ENCODE measurements at places on chromosomes 4 and X.
A peak's percentile ranks its signal among the peaks of the same experiment; 100 is the strongest.

- no peak for DNase-seq
These were observed 126.7 kb downstream of the CHRNA9 start for GRCh38 chr4:40461879-40462278.

GRCh38 chr4:157502656-157503055 lies 282.1 kb downstream of the GRIA2 start:
- no peak for DNase-seq

- no peak for DNase-seq
These were observed 2284.8 kb downstream of the ARAP2 start for GRCh38 chr4:33959519-33959918.

- no peak for DNase-seq
These were observed 64.3 kb upstream of the FTHL17 start for GRCh38 chrX:31136144-31136611.

- DNase-seq, result peak; percentile 70
These were observed 238.9 kb downstream of the NR3C2 start for GRCh38 chr4:148203056-148203898.

- no peak for DNase-seq
These were observed 773.2 kb upstream of the FTHL17 start for GRCh38 chrX:31845003-31845402.

- DNase-seq, result no peak
These were observed 73.6 kb downstream of the ZNF330 start for GRCh38 chr4:141294306-141294705.

GRCh38 chrX:64338296-64338695 lies 57.0 kb downstream of the MTMR8 start:
- DNase-seq, result no peak

GRCh38 chr4:27198971-27199370 lies 338.3 kb downstream of the STIM2 start:
- no peak for DNase-seq

- DNase-seq, result no peak
These were observed 74.3 kb upstream of the NAP1L5 start for GRCh38 chr4:88771883-88772450.

- no peak for DNase-seq
These were observed 554.6 kb upstream of the BOD1L1 start for GRCh38 chr4:14182148-14182547.

DNA sequence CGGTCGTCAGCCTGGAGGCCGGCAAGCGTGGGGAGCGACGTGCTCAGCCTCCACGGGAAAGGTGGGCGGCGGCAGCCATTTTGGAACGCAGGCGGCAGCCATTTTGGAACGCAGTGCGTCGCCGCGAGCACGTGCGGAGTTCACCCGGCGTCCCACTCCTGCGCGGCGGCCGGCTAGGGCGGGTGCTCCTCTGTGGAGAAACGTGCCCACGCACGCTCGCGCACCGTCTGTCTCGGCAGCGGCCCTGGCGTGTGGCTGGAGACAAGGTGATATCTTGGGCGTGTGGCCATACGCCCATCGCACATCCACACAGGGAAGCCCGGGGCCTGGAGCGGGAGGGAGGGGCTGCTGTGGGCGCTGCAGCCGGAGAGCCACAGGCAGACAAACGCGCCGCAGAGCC lies 21.1 kb downstream of the CPLX1 start:
- DNase-seq, result no peak

DNA sequence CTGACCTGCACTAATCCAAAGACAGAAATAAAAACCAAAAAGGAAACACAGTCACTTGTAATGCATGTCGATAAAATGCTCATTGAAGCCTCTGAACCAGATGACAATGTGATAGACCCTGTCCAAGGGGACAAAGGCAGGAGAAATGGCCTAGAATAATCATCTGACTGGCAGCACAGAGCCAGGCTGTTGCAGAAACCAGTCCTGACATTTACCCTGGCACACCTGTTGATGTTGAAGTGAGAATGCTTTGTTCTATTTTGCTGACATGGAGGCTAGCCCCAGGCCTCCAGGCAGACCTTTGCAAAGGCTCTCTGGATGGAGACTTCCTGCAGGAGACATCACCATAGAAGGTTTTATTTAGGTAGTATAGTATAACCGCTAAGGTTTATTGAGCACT lies 41.0 kb downstream of the TFDP3 start:
- no peak for DNase-seq

DNA sequence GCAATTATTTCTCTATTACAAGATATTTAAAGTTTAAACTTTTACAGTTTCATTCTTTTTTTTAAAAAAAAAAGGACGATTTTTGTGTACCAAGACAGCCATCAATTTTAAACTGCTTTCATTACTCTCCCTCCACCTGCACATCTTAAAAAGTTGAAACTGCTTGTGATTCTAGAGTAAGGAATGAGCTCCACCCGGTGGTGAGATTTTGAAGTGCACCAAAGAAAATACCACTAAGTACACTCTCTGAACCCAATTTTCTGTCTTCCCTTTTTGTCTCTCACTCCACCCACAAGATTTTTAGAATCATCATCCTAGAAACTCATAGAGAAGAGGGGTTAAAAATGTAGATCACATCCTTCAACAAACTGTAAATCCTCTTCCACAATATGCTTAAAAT lies 91.3 kb upstream of the WDR44 start:
- peak; percentile 58 for DNase-seq

DNA sequence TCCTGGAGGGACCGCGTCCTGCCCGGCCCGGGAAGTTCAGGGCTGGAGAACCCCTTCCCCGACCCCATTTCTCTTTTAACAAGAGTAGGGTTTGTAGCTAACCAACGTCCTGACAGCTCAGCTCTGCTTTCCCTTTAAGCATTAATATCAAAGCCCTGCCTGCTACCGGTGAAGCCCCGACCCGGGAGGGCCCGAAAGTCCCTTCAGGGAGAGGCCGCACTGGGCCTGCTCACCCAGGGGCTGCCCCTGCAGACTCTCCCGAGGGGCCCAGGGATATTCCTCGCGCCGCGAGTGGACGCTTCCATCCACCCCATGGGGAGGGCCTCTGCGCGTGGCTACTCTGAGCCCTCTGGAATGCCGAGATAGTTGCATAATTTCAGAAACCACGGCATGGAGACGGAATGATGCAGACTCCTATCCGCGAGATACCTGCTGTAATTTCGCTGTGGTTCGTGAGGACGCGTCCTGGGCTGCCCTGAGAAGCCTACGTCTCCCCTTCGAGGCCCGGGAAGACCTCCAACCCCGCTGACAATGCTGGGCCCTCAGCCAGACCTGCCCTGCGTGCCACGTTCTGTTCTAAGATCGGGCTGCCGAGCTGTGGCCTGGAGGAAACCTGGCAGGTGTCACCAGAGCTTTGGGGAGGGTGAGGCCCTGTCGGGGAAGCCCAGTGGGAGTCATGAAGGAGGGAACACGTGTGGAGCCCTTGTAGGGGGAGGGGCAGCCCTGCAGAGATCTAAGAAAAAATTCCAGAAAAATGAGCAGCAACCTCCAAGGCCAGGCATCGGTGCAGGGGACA lies 999 bp upstream of the CTBP1 start:
- DNase-seq, result no peak

- DNase-seq, result no peak
These were observed 67.2 kb downstream of the SLIT2 start for GRCh38 chr4:20318909-20319277.

DNA sequence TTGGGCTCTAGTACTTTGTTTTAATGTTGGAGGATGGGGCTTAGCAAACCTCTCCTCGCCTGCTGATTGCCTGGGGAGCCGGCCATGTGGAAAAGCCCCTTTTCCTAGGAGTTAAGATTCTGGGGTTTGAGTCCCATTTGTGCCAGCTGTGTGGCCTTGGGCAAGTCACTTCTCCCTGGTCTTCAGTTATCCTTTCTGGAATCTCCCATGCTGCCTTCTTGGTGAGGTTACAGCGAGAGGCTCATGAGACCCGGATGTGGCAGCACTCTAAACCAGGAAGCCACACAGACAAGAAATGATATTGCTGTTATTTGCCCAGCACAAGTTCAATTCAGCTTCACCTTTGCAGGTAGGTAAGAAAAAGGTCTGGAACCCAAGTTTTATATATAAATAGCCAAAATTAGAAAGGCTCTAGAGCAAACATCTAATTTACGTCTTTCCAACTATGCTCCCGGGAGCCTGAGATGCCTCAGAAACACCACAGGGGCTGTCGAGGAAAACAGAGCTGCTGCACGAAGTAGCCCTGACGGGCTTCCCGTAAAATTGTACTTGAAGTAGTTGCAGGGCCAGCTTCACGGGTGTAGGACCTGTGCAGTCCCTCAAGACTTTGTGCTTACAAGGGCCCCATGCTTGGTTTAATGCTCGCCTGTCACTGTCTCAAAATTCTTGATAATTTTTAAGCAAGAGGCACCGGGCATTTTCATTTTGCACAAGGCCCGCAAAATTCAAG lies 8.3 kb upstream of the SASH3 start:
- DNase-seq, result no peak

DNA sequence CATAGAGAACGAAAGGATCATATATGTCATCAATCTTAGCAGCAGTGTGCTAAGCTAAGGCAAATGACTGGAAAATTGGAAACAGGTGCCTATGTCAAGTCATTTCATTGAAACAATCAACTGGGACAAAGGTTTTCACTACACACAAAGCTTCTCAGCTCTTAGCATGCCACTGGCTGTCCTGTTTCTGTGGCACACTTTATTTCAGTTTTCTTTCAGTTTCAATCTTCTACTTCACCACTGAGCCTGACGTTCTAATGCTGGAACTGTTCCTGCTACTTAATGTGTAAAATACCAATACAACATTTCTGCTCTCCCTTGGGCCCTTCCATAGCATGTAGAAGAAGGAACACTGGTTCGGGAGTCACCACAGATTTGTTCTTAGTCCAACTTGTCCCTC lies 378.3 kb upstream of the FMR1 start:
- DNase-seq, result no peak

GRCh38 chrX:72576141-72576894 lies 3.7 kb upstream of the HDAC8 start:
- no peak for DNase-seq

- DNase-seq, result no peak
These were observed 331.1 kb downstream of the ADGRL3 start for GRCh38 chr4:61531188-61531587.

DNA sequence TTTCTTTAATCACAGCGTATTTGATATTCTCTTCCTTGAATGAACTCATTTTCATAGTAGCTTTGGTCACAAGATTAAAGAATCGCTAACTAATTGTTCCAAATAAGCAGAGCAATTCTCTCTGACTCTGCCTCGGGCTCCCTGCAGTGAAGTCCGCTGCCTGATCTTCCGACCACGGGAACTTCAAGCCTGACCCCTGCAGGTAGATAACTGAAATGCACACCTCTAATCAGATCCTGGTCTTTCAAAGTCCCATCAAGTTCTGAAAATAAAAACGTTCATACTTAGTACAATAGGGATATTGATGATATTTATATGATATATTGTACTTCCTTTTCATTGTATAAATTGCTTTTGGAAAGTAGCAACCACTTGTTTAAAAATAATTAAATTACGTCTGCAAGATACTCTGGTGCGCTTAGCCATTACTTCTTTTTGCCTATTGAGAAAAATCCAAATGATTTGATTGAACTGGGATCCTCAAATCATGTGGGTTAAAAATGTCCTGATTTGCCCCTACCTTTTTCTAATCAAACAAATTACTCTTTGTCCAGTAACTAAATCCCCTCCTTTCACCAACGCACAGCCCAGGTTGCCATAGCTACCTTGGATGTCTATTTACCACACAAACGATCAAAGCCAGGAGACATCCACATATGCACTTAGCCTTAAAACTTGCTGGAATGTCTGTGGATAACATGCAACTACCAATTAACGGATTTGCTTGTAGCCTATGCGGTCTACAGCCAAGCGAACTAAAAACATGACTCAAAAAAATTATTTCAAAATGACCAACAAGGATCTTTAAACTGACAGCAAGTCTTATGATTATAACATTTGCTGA lies 4.2 kb downstream of the MID1 start:
- DNase-seq, result peak; percentile 43

DNA sequence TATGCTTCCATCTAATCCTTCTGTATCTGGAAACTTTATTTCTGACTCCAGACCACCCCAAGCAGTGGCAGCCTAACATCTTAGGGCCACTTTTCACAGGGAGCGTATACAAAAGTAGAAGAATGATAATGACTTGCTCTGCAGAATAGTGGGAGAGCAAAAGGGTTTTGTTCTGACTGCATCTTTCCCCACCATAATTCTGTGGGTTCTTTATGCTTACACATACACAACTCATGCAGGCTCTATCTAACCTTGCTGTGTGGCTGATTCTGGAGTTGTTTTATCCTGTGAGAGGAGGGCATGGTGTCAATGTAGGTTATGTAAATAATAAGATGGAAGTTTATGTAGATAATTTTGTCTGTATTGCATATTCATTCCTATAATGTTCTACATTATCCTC lies 42.4 kb upstream of the NDNF start:
- no peak for DNase-seq

DNA sequence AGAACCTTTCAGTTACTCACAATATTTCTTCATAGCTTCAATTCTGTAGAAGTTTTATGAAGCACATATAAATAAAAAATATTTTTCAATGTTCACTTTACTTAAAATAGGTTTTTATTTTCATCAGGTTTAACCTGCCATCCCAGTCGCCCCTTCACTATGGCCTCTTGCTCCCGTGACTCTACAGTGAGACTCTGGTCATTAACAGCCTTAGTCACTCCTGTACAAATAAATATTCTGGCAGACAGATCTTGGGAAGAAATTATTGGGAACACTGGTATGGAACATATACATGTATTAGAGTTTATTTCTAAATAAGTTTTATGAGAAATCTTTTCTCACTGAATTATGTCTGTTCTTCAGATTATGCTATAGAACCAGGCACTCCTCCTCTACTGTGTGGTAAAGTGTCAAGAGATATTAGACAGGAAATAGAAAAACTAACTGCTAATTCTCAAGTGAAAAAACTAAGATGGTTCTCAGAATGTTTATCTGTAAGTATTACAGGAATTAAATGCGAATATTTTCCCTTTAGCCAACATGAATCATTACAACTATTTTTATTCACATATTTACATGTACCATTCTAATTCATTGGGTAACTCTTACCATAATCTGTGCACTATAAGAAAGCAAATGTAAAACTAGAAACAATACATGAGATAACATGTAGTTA lies 45.6 kb downstream of the SPATA4 start:
- no peak for DNase-seq

- peak; percentile 44 for DNase-seq
These were observed 390.3 kb downstream of the SH2D1A start for GRCh38 chrX:124736553-124737270.

DNA sequence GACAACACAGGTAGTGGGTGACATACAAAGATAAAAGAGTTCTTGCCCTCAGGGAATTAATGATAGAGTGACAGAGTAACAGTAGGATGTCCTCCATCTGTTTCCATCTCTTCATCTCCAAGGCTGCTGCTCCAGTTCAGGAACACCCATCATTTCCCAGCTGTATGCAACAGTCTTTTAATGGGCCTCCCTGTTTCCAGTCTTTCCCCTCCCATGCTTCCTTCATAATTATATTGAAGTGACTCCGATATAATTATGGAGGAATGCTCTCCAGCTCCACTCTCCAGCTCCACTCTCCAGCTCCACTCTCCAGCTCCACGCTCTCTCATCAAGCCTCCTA lies 65.3 kb upstream of the MSN start:
- DNase-seq, result no peak
